ENCODE measurements at places on chromosomes 4 and X.

- DNase-seq, result no peak
These were observed 33.4 kb downstream of the SPRY1 start for GRCh38 chr4:123430031-123430430.

DNA sequence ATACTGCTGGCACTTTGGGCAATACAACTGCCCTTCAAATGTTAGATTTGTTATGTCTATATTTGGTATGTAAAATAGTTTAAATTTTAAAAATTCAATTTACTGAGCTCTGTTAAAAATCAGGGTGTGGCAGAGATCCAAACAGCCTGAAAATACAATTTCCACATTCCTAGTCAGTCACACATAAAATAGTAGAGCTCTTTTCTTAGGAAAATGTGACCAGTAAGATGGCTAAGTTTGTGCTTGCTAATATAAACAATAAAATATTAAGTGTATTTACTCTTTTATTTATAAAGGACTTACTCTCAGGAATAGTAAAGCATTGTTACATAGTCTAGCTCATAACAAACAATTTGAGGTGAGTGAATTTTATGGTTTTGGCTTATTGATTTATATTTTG, 200.2 kb downstream of the DKK2 start:
- no peak for DNase-seq

DNA sequence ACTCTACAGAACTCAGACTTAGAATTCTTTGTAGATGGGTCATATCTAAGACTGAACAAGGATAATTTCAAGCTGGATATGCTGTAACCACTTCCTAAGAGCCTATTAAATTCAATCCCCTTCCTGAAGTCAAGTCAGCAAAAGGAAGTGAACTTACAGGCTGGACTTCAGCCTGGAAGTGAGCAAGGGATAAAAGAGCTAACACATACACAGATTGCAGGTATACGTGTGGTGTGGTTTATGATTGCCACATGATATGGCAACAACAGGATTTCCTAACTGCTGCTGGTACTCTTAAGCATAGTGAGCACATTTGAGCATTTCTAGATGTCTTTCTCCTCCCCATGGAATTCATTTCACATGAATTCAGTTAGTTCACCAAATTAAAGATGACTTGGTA, 38.2 kb upstream of the UXT start:
- DNase-seq, result no peak

DNA sequence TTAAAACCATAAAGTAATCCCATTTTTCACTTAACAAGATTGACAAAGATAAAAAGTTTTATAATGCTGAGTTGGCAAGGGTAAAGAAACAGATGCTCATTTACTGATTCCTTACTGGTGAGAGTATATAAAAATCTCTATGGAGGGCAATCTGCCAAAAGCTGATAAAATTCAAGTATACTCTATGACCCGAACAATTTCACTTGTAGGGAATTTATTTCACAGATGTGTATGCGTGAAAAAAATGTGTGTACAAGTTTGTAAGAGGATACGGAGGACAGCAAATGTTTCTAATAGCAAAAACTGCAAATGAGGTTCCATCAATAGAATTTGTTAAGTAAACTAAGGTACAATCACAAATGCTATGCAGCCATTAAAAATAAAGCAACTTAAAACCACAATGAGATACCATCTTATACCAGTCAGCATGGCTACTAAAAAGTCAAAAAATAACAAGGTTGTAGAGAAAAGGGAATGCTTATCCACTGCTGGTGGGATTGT, 23.4 kb downstream of the DHX15 start:
- DNase-seq, result no peak

DNA sequence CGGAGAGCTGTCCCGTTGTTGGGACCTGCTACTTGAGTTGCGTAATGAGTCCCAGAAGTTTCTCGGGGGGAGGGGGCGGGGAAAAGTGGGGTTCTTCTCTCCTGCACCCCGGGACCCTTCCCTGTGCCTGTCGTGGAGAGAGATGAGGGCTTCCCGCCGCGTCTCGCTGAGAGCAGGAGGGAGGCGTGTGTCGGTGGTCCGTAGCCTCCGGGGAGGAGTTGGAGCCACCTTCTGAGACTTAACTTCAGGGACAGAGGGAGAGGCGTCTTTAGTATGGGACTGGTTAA, 698 bp downstream of the AFF1 start:
- no peak for DNase-seq

DNA sequence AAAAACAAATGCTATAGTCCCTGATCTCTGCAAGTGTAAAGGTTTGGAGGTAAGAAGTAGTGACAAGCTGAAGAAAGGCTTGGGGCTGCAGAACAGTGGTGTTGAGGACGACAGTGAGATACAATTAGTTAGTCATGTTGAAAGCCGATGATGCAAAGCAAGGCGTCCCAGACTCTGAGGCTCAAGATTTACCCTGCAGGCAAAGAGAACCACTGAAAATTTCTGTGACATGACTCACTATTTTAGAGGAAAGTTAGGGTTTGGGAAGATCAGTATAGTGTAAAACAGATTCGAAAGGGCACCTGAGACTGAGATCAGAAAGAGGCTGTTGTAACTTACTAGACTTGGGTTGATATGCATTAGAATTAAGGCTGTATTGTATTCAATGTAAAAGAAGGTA, 281.3 kb upstream of the FTHL17 start:
- DNase-seq, result no peak

- no peak for DNase-seq
These were observed 105.1 kb upstream of the MYOZ2 start for GRCh38 chr4:119030536-119030890.

DNA sequence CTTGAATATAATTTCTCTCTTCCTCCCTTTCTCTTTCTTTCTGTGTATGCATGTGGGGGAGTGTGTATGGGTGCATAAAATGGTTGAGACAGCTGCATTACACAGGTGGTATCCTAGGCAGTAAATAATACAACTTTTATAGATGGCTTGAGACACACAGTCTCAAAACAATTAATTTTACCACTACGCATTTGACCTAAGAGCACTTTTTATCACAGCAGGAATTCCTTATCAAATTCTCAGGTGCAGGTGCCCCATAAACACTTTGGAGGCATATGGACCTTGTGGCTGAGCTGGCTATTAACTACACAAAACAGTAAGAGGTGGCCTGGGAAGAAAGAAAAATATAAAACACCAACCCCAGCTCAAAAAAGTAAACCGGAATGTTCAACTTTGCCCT, 91.3 kb downstream of the RASGEF1B start:
- no peak for DNase-seq

- no peak for DNase-seq
These were observed 100.7 kb upstream of the RASGEF1B start for GRCh38 chr4:81572402-81572801.

DNA sequence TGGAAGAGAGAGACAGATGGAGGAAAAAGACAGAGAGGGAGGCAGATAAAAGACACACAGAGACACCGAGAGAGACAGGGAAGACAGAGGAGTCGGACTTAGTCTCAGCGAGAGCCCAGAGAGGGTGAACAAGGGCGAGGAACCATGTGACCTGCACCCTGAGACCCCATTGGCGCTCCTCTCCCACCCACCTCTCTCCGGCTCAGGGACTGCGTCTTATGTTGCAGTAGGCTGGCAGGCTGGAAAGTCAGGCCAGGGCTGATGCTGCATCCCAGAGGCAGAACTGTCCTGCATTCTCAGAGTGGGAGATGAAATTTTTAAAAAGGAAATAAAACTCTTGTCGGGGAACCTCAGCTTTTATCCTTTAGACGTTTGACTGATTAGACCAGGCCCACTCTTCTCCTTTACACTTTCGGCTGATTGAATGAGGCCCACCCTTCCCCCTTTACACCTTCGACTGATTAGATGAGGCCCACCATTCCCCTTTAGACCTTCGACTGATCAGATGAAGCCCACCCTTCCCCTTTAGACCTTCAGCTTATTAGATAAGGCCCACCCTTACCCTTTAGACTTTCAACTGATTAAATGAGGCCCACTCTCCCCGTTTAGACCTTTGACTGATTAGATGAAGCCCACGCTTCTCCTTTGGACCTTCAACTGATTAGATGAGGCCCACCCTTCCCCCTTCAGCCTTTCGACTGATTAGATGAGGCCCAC, 29.5 kb upstream of the IL3RA start:
- no peak for DNase-seq

Data from Kasumi-1 (cell line).